Nephron progenitor cell (in vitro differentiated cells): ENCODE measurements at places on chromosomes 7 and 10.

DNA sequence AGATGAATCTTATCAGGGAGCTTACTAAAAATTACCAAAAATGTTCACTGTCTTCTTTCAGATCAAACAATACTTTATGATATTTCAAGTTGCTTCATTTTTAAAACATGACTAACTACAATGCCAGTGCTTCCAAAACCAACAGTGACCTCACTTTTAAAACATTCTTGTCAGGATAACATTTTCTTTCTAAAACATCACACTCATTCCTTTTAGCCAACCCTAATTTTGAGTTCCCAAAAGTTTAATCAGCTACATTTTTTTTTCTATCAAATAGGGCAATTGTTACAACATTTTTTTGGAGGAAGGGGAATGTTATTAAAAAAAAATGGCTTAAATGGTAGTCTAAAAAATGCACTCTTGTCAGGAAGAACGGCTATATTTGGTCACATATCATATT lies 37.3 kb downstream of the RTKN2 start:
- H3K4me3 ChIP-seq: no peak overlapping the region
- DNase-seq: no peak
- H3K27ac ChIP-seq: no peak overlapping the region
- no peaks in the 10 kb centered on the region for H3K4me1 ChIP-seq

DNA sequence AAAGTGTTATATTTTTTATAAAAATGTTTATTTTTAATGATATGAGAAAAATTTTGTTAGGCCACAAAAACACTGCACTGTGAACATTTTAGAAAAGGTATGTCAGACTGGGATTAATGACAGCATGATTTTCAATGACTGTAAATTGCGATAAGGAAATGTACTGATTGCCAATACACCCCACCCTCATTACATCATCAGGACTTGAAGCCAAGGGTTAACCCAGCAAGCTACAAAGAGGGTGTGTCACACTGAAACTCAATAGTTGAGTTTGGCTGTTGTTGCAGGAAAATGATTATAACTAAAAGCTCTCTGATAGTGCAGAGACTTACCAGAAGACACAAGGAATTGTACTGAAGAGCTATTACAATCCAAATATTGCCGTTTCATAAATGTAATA lies 64.8 kb upstream of the CAPZA2 start:
- no peaks in the 10 kb centered on the region for H3K27me3 ChIP-seq
- H3K36me3 ChIP-seq: no peaks in the 10 kb centered on the region
- H3K4me3 ChIP-seq: no peak overlapping the region
- DNase-seq: no peak
- H3K4me1 ChIP-seq: peaks cover 2% of the 10 kb centered on the region
- no peak overlapping the region for H3K27ac ChIP-seq

GRCh38 chr10:131998050-131998844 lies 16.5 kb upstream of the BNIP3 start:
- no peak overlapping the region for H3K4me3 ChIP-seq
- DNase-seq: no peak
- H3K4me1 ChIP-seq: peaks cover 43% of the 10 kb centered on the region
- peak overlapping the region; percentile 87 for H3K27ac ChIP-seq

- peak; percentile 83 for DNase-seq
- peak overlapping the region; percentile 99 for H3K27ac ChIP-seq
- H3K4me1 ChIP-seq: peaks cover 44% of the 10 kb centered on the region
- peak overlapping the region; percentile 99 for H3K4me3 ChIP-seq
- H3K36me3 ChIP-seq: peaks cover 44% of the 10 kb centered on the region
These were observed 869 bp downstream of the TRIM24 start for GRCh38 chr7:138460649-138461607.

DNA sequence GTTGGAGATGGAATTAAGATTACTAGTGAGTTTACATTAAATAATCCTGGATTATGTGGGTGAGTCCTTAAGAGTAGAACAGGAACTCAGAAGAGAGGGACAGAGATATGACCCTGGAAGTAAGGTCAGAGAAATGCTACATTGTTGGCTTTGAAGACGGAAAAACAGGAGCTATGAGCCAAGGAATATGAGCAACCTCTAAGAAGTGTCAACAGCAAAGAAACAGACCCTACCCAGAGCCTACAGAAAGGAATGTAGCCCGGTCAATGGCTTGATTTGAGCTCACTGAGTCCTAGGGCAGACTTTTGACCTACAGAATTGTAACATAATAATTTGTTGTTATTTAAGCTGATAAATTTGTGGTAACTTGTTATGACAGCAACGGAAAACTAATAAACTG lies 304.9 kb downstream of the IPMK start:
- H3K4me1 ChIP-seq: no peaks in the 10 kb centered on the region
- no peak for DNase-seq
- H3K27me3 ChIP-seq: no peaks in the 10 kb centered on the region
- no peak overlapping the region for H3K27ac ChIP-seq
- H3K4me3 ChIP-seq: no peak overlapping the region
- H3K36me3 ChIP-seq: no peaks in the 10 kb centered on the region

DNA sequence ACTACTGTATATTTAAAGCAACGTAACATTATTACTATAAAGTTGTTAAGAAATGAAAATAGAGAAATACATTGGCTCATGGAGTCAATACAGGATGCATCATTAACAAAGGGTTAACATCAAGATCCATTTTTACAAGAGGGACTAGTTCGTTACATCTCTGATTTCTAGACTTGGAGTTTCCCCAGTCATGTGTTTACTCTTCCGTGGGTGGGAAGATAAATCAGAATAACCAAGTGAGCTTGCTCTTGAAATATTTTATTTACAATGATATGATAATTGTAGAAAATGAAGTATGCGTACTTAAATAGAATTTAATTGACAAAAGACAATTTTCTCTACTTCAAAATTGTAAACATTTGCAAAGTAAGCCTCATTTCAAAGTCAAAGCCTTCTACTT lies 1.0 kb upstream of the PRKAR2B start:
- DNase-seq: no peak
- H3K4me1 ChIP-seq: peaks cover 28% of the 10 kb centered on the region
- peak overlapping the region; percentile 80 for H3K4me3 ChIP-seq

GRCh38 chr10:110865186-110865808 lies 6.4 kb upstream of the PDCD4 start:
- H3K27ac ChIP-seq: peak overlapping the region; percentile 20
- H3K27me3 ChIP-seq: peaks cover 3% of the 10 kb centered on the region
- H3K4me1 ChIP-seq: peaks cover 59% of the 10 kb centered on the region
- DNase-seq: no peak
- H3K4me3 ChIP-seq: no peak overlapping the region

GRCh38 chr10:102452672-102453340 lies 1.5 kb upstream of the C10orf95 start:
- peak overlapping the region; percentile 86 for H3K4me3 ChIP-seq
- H3K4me1 ChIP-seq: peaks cover 43% of the 10 kb centered on the region
- no peak for DNase-seq
- H3K27me3 ChIP-seq: peaks cover 19% of the 10 kb centered on the region

DNA sequence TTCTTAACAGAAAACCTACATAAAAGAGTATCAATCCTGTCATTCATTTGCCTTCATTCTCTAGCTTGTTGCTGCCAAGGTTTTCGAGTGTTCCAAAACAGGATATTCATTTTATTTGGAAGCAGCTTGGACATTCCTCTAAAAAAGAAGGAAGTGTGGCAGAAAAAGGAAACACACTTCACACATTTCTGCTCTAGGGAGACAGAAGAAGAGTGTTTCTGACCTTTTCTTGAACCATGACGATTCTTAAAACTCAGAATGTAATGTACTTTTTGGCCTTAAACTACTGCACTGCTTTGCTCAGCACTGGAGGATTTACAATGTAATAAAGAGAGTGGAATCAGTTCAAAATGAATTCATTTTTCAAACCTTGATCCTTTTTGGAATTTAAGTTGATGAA lies 81.3 kb downstream of the SEMA3A start:
- H3K27me3 ChIP-seq: no peaks in the 10 kb centered on the region
- H3K27ac ChIP-seq: peak overlapping the region; percentile 8
- no peak overlapping the region for H3K4me3 ChIP-seq
- peaks cover 6% of the 10 kb centered on the region for H3K36me3 ChIP-seq
- H3K4me1 ChIP-seq: peaks cover 35% of the 10 kb centered on the region

DNA sequence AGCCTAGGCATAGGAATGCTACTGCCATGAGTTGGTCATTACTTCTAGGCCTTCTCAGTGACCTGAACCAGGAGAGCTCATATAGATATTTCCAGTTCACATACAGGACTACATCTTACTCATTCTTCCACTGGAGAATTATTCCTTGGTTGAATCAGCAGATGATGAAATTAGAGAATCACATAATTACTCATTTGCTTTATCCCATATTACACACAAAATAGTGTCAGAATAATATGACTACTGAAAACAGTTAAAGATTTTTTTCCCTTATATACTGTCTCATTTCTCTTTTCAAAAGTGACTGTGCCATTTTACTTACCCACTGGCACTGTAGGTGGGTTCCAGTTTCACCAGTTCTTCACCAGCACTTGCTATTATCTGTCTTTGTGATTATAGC lies 18.5 kb downstream of the BMS1 start:
- no peaks in the 10 kb centered on the region for H3K27me3 ChIP-seq
- no peak overlapping the region for H3K4me3 ChIP-seq
- no peak overlapping the region for H3K27ac ChIP-seq
- DNase-seq: no peak

GRCh38 chr7:155213955-155214740 lies 83.5 kb upstream of the INSIG1 start:
- no peak for DNase-seq
- H3K4me3 ChIP-seq: peak overlapping the region; percentile 27
- peaks cover 26% of the 10 kb centered on the region for H3K27me3 ChIP-seq
- peaks cover 41% of the 10 kb centered on the region for H3K4me1 ChIP-seq
- peak overlapping the region; percentile 91 for H3K27ac ChIP-seq

DNA sequence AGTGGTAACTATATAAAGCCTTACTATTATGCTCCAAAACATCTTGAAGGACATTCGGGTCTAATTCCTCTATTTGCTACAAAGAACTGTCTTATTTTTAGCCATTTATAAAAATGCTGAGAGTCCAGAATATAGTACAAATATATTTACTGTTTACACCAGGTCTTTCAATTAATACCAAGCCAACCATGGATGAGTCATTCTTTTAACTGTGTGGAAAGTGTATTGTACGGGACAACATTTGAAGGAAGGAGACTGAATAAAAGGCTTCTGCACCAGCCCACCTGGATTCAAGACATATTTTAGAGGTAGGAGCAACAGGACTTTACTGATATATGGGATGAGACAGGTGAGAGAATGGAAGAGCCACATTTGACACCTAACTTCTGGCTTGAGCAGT lies 35.4 kb downstream of the MASTL start:
- H3K4me3 ChIP-seq: no peak overlapping the region
- H3K4me1 ChIP-seq: no peaks in the 10 kb centered on the region
- H3K27me3 ChIP-seq: peaks cover 4% of the 10 kb centered on the region
- peaks cover 11% of the 10 kb centered on the region for H3K36me3 ChIP-seq
- no peak overlapping the region for H3K27ac ChIP-seq

- H3K36me3 ChIP-seq: peaks cover 3% of the 10 kb centered on the region
- no peak for DNase-seq
- no peak overlapping the region for H3K4me3 ChIP-seq
- no peak overlapping the region for H3K27ac ChIP-seq
- H3K27me3 ChIP-seq: peaks cover 3% of the 10 kb centered on the region
- H3K4me1 ChIP-seq: peaks cover 23% of the 10 kb centered on the region
These were observed 663.6 kb downstream of the PARD3 start for GRCh38 chr10:34151481-34151880.

DNA sequence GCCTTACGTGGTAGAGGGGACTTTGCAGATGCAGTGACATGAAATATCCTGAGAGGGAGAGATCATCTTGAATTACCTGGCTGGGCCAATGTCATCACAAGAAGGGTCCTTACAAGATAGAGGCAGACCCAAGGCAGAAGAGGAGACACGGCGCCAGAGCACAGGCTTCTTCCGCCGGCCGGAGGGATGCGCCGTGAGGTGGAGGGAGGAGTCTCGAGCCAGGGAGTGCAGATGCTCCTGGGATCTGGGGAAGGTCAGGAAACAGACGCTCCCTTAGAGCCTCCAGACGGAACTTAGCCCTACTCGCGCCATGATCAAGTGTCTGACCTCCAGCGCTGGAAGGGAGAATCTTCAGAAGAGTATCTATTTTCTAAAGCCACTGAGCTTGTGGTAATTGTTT lies 304.8 kb downstream of the GLRX3 start:
- no peaks in the 10 kb centered on the region for H3K36me3 ChIP-seq
- H3K4me1 ChIP-seq: peaks cover 36% of the 10 kb centered on the region
- no peak overlapping the region for H3K27ac ChIP-seq
- no peak for DNase-seq
